RCC 7860 (cell line): ENCODE measurements at places on chromosomes 5 and 9.
A peak's percentile ranks its signal among the peaks of the same experiment; 100 is the strongest.

DNA sequence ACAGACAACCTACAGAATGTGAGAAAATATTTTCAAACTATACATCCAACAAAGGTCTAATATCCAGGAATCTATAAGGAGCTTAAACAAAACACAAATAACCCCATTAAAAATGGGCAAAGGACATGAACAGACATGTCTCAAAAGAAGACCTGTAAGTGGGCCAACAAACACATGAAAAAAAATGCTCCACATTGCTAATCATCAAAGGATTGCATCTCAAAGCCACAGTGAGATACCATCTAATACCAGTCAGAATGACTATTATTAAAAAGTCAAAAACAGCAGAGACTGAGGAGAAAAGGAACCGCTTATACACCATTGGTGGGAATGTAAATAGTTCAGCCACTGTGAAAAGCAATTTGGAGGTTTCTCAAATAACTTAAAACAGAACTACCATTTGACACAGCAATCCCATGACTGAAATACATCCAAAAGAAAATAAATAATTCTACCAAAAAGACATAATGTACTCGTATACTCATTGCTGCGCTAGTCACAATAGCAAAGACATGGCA lies 39.1 kb upstream of the C5orf63 start:
- DNase-seq: no peak

DNA sequence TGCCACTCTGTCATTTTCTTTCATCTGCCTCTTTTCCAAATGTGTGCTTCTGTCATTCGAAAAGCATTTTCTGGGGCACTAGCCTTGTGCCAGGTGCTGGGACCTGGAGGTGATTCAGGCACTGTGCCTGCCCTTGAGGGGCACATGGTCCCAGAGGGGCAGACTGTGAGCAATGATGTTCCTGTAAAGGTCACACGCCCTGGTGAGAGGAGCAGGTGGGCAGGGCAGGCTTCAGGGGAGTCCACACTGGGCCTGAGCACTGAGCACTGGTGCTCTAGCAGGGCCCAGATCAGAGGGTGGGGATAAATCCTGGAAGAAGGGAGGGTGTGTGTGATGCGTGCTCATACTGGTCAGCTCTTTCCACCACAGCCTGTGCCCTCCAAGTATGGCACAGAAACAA lies 77.8 kb downstream of the COL15A1 start:
- no peak for DNase-seq

GRCh38 chr5:50724262-50724661 lies 57.8 kb downstream of the PARP8 start:
- DNase-seq: no peak

GRCh38 chr5:90131383-90132133 lies 278.0 kb downstream of the CETN3 start:
- no peak for DNase-seq

- no peak for DNase-seq
These were observed 160.3 kb upstream of the TRPC7 start for GRCh38 chr5:136525597-136525996.

DNA sequence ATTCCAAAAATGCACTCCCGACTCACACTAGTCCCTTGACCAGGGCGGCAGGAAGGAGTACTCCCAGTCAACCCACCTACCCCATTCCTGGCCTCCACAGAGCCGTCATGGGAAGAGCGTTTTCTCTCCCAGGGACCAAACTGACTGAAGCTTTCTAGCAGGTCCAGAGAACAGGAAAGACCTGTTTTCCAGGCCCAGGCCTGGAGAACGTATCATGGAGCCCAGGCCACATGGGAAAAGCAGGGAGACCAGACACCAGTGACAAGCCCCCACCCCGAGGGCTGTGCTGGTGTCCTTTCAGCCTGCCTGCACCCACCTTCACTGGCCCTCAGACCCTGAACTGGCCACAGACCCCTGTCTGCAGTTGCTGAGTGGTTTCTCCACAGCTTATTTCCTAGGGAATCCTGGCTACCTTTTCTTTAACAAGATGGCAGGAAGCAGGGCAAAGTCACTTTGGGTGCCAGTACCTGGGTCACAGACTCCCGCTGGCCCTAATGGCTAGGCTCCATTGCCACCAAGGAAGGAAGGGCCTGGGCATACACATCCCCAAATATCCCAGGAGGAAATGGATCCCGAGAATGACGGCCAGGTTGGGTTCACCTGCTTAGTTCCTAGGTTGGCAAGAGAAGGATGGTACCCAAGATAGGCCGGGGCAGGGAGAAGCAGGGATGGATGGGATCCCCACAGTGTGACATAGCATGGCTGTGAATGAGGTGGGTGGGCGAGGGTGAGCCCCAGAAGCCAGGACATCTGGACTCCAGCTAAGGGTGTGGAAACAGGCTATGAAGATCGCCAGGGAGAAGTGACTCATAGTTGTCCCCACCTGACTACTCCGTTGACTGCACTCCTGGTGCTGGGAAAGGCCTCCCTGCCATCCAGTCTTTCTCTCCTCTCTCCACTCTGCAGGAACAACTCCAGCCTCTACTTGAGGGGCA lies 12.2 kb downstream of the CCNI2 start:
- DNase-seq: no peak

GRCh38 chr9:101727612-101728524 lies 10.6 kb downstream of the GRIN3A start:
- DNase-seq: peak; percentile 26

- DNase-seq: no peak
These were observed 28.9 kb downstream of the CERT1 start for GRCh38 chr5:75482482-75482881.

GRCh38 chr9:125497906-125498305 lies 209.1 kb downstream of the MAPKAP1 start:
- no peak for DNase-seq

DNA sequence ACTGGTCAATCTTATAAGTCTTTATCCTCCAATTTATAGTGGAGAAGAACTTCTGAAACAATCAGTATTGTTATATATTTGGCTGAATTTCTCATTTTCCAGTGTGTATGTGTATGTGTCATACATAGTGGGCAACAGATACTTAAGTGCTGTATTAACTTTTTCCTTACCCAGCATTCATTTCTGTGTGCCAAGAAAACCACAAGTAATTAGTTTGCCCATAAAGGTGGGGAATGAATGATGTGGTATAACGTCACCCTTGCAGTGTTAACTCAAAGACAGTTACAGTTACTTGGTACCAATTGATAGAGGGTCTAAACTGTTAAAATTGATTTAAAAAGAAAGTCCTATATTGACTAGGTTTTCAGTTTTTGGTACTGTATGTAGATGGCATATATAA lies 2.0 kb downstream of the OGN start:
- DNase-seq: peak; percentile 29

- no peak for DNase-seq
These were observed 253.8 kb downstream of the EBF1 start for GRCh38 chr5:158845941-158846340.

GRCh38 chr5:143492783-143493182 lies 89.3 kb upstream of the NR3C1 start:
- no peak for DNase-seq
